Neural progenitor cell (in vitro differentiated cells): ENCODE measurements at places on chromosomes 5 and 9.

DNA sequence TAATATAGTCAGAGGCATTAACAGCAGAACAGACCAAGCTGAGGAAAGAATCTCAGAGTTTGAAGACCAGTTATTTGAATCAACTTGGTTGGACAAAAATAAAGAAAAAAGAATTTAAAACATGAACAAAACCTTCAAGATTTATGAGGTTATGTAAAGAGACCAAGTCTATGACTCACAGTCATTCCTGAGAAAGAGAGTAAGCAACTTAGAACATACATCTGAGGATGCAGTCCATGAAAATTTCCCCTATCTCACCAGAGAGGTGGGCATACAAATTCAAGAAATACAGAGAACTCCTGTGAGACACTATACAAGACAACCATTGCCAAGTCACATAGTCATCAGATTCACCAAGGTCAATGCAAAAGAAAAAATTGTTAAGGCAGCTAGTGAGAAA lies 17.4 kb upstream of the C9orf72 start:
- DNase-seq = no peak

- DNase-seq = peak; percentile 19
Observed at GRCh38 chr5:93305984-93306383, 275.0 kb downstream of the NR2F1-AS1 start.

- DNase-seq = no peak
Observed at GRCh38 chr9:93591301-93592007, 15.1 kb downstream of the PHF2 start.

DNA sequence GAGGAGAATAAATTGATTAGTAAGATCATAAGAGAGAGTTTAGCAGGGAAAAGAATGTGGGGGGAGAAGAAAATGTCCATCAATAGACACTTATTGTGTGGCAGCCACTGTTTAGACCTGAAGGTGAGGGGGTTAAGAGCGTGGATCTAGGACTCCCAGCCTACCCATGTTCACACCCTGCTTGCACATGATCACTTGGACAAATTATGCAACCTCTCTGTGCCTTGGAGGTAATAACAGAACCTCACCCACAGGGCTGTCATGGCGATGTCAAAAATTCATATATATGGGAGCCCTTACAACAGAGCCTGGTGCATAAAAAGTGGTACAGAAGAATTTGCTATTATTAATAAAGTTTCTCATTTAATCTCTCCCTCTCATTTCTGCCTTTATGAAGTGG lies 86.0 kb upstream of the EQTN start:
- DNase-seq = no peak

GRCh38 chr9:112711050-112711689 lies 6.7 kb downstream of the INIP start:
- DNase-seq = peak; percentile 52

- DNase-seq = no peak
Observed at GRCh38 chr5:40374853-40375252, 304.9 kb upstream of the PTGER4 start.

GRCh38 chr5:102582696-102583095 lies 83.9 kb upstream of the SLCO6A1 start:
- no peak for DNase-seq

- no peak for DNase-seq
Observed at GRCh38 chr5:138662599-138662998, 87.4 kb upstream of the HSPA9 start.

GRCh38 chr5:142176255-142176654 lies 67.7 kb downstream of the NDFIP1 start:
- no peak for DNase-seq

DNA sequence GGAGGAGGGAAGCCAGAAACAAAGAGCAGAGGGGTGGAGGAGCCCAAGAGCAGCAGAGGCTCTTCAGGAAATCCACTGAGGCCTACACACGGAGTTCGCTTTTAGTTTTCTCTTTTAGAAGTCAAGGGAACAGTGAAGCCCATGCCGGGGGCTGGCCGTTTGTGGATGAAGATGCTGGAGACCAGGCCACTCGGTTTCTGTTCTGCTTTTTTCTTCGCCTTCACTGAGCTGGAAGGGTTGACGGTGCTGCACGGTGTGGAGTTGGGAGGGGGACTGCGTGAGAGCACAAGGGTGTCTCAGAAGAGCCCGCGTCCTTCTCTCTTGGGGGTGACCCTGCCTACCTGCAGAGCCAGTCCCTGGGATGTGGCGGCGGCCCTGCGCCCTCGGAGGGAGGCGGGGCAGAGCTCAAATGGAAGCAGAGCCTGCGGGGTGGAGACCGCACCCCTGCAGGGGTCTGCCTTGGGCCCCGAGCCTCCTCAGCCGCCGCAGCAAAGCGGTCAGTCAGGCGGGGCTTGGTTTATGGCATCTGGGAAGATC lies 68.5 kb upstream of the CACNA1B start:
- no peak for DNase-seq

DNA sequence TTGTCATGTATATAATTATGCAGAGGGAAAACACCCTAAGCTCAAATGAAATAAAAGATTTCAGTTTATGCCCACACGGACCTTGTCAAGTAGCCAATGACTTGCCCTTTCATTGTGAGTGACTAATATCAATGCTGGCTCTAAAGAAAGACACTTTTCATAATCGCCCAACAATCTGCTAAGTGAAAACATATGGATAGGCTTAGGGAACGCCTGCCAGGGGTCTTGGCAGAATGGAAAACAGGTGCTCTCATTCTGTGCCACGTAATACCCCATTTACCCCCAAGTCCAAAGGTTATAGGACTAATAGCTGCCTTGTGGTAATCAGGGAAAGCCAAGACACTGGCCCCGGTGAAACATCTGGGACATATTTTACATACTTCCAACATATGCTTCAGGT lies 157.7 kb downstream of the SLF1 start:
- no peak for DNase-seq

DNA sequence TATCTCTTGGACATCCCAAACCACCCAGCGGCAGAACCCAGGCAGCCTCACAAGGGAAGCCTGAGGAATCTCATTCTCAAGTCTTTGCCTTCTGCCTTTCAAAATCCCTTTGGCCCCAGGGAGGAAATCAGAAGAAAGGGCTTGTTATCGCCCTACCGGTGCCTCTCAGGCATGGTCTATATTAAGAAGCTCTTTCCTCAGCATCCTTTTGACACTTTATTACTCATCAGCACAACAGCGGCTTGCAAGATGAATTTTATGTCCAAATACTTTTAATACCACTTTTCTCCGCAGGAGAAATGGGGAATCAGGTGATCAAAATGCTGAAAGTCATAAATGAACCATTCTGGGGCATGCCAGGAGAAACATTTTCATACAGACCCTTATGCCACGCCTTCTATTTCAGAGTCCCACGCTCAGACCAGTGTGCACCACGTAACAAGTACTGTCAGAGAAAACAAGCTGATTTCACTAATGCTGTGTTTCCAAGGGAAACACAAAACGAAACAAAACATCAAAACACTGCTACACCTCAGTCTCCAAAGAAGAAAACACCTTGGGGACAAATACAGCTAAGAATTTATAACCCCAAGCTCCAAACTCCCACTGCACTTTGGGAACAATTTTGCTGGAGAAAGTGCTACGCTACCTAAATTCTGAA lies 30.0 kb downstream of the RAPGEF1 start:
- DNase-seq = peak; percentile 31

DNA sequence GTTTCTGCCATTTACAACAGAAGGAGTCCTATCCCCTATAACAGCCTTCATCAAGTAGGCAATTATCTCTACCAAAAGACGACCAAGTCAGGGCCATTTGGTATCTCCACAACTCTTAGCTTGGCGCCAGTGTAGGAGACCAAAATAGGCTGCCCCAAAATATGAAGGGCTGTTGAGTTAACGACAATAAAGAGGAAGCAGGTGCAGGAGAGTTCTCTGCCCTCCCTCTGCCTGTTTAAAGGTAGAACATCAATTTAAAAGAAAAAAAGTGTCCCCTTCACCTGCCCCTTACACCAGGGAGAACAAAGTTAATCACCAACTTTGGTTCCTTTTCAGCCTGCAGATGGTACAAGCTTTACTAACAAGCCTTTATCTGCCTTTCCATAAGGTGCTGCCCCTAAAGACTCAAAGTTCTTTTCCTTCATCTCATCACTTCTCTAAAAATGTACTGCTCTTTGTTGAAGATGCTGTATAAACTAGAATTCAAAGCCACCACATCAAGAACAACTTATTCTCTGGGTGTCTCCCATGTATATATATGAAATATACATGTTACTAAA lies 33.3 kb downstream of the PPP1R2B start:
- DNase-seq = no peak

DNA sequence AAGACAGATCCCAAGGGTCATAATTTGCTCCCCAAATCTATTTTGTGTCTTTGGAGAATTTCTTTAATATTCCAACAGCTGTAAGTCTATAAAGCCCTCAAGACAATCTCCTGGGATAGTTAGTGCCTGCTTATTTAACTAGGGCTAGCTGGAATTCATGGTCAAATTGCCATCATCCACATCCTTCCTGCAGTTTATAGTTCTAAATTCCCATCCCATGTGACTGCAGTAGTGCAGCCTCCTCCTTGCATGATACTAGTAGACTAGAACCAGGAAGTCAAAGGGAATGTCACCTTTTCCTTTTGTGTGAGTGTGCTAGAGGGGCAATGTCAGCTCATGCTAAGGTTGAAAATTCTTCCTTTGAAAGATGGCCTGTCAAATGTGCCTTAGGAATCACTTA lies 214.8 kb upstream of the PIK3R1 start:
- DNase-seq = no peak

DNA sequence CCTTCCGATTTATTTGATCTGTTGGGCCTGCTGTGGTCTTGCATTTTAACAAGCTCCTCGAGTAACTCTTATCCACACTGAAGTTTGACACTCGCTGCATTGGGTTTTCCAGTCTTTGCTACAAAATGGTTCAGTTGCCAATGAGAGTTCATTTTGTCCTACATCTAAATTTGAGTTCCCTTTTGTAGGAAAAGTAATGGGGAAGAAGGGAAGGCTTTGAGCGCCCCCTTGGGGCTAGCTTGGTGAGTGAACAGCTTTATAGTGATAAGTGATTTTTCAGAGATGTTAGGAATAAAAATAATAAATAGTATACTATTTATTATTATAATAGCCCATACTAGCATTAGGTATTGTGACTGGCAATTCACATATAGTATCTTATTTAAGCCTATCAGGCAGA lies 89.9 kb upstream of the GNAQ start:
- DNase-seq = peak; percentile 72
